ENCODE measurements at places on chromosomes 7 and 10.

DNA sequence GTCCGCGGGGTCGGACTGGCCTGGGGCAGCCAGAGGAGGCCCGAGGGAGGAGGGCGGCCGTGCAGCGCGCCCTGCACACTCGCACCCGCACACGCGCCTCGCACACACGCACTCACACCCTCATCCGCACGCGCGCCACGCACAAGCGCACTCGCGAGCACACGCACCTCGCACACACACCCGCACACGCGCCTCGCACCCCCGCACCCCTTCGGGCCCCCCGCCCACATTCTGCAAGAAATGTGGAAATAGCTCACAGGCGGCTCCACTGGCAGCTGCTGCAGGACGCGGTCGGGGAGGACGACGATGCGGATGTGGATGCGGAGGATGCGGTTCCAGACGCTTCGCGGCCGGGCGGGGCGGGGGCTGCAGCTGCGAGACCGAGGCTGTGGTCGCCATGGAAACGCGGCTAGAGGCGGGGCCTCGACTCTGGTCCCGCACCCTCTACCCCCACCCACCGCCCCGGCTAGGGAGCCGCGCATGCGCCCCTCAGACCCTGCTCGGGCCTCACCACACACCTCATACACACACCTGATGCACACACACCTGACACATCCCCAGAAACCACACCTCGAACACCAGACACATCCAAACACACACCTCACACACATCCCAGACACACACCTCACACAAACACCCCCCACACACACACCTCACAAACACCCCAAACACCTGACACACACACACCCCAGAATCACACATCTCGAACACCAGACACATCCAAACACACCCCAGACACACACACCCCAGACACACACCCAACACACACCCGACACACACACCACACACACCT is at the start of gene CALY:
Gene CALY, minus strand, starts transcription at position 320 of the 793 bp plus-strand sequence. CDS start 7,907 bp downstream, outside the sequence.
- no peak for DNase-seq

DNA sequence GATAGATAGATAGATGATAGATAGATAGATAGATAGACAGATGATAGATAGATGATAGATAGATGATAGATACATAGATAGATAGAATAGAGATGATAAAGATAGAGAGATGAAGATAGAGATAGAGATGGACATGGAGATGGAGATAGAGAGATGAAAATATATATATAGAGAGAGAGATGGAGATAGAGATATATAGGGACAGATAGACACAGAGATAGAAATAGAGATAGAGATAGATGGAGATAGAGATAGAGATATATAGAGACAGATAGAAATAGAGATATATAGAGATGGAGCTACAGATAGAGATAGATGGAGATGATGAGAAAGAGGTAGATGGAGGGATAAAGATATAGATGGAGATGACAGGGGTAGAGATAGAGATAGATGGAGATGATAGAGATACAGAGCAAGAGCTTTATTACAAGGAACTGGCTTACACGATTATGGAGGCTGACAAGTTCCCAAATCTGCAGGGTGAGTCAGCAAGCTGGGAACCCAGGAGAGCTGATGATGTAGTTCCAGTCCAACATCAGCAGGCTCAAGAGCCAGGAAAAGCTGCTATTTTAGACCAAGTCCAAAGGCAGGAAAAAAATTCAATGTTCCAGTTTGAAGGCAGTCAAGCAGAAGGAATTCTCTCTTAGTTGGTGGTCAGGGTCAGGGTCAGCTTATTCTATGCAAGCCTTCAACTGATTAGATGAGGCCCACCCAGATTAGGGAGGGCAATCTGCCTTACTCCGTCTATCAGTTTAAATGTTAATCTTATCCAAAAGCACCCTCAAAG is 37.1 kb downstream of the CAV1 start:
- no peak for DNase-seq

DNA sequence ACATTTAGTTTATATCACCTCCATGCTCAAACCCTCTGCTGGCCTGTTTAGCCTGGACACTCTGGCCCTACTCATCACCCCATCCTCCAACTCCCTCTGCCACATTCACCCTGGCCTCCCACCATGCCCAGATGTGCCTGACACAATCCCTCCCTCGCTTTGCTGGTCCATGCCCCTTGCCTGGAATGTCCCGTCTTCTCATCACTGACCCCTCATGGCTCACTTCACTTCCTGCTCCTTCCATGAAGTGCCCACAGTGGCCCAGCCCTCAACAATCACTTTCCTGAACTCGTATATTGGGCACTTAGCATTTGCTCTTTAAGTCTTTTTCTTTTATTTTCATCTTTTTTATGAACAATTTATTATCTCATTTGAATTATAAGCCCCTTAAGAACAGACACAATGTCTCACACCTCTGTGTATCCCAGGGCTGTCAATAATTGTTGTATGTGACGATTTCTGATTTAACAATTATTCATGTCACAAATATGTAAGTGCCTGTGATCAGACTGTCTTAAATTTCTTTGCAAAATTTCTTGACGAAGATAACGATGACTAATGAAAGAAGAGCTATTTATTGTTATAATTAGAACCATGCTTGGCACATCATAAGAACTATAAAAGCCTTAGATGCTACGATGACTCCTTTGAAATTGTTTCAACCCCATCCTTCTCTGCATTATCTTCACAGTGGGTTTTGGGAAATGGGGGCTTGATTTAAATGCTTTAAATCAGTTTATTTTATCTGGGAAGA is 209.9 kb upstream of the YAE1 start:
- peak; percentile 16 for DNase-seq

DNA sequence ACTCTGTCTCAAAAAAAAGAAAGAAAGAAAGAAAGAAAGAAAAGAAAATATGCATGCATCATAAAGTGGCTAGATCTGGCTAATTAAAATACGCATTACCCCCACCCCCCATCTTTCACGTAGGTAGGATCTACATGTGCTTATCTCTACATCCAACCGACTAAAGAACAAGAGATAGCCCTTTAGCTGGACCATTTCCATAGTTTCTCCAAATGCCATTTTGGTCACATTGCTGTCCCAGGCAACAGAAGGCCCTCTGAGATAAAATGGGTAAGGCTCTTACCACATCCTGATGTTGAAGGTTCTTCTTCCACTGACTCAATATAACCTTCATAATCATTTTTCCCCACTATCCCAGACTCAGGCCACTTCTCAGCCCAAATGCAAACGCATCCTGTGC is 31.5 kb downstream of the PIK3AP1 start:
- DNase-seq, result no peak

GRCh38 chr10:1603181-1603580 is 134.1 kb downstream of the ADARB2 start:
- DNase-seq, result no peak
